ENCODE measurements at places on chromosomes 4 and X. TPM values are rescaled to one million over a fixed set of nuclear protein-coding genes. Genes with fewer than 3 reads are reported as not detected.

- peak; percentile 58 for DNase-seq
These were observed 5.5 kb upstream of the IRAK1 start for GRCh38 chrX:154025230-154025629.

GRCh38 chr4:181810711-181811110 lies 432.5 kb upstream of the TENM3 start:
- DNase-seq = no peak

GRCh38 chr4:122229857-122230256 lies 77.7 kb downstream of the BLTP1 start:
- no peak for DNase-seq

DNA sequence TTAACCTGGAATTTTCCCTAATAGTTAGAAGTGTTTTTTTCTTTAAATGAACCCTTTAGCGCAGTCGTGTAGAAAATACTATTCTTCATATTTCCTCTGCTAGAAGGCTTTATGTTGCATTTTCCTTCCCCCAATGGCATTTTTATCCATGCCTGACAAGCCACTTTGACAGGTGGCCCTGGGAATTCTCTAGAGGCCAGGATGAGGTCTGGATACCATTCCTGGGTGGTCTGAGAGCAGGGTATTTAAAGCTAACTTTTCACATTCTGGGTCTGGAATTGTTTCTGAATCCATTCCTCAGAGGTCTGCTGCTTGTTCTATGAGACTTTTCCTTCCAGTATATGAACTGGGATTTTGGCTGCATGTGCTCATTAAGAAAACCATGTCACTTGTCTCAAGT lies 31.2 kb upstream of the PDGFRA start:
- no peak for DNase-seq

- DNase-seq = peak; percentile 24
These were observed 69.8 kb downstream of the FHDC1 start for GRCh38 chr4:153005899-153006381.

AMTN gene
- total RNA-seq = not detected

DNA sequence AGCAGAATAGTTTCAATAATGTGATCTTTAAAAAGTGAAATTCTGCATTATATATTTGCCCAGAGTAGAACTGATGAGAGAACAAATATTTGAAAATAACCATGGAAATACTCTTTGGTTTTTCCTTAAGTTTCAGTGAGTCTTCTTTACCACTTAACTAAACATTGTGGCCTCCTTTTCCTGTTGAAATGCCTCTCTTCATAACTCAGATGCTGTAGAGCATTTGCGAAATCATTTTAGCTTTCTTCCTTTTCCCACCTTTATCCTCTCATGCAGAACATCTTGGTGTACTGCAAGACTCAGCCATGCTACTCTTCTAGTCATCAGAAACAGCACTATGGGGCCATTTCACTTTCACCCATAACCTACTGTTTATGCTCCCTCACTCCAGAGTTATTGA lies 48.2 kb downstream of the CASK start:
- DNase-seq = no peak

GRCh38 chr4:147801820-147802219 lies 69.9 kb downstream of the ARHGAP10 start:
- no peak for DNase-seq

GRCh38 chrX:71222929-71223328 lies at the start of gene GJB1:
Gene GJB1 (plus strand): TSS chrX:71223224. CDS start chrX:71223708, 484 bp downstream.
- no peak for DNase-seq

DNA sequence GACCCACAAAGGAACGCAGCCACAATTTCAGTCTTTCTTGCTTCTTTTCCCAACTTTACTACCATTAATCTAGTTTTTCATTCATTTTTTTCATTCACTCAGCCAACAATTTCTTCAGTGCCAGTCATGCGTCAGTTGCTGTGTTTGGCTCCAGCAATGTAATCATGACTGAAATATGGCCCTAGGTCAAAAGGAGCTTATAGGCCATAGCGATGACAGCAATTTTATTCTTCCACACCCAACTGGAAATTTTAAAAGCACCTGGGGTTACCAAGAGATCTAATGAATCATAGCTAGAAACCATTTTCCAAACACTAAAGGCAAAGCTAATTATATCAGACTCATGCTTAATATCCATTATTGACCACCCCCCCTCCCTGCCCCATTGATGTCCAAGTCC lies 29.8 kb upstream of the C1QTNF7 start:
- DNase-seq = no peak

CCNQ gene
- total RNA-seq = 31.8 TPM

ANXA5 gene
- total RNA-seq = 224 TPM

DNA sequence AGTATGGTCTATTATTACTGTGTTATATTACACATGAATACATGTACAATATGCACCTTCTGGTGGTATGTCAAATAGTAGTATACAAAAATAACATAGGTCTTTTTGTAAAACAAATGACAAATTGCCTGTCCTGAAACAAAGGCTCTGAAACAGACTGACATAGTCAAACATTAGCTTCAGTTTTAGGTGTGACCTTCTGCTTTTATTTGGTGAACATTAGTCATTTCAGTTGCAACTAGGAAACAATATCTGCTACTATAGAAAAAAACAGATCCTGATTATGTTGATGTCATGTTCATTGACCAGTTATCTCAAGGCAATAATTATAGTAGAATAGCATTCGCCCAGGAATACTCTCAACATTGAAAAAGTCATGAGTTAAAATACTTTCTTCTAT lies 123.0 kb downstream of the CHRNA9 start:
- no peak for DNase-seq

NSUN7 gene
- total RNA-seq = 3.6 TPM

DNA sequence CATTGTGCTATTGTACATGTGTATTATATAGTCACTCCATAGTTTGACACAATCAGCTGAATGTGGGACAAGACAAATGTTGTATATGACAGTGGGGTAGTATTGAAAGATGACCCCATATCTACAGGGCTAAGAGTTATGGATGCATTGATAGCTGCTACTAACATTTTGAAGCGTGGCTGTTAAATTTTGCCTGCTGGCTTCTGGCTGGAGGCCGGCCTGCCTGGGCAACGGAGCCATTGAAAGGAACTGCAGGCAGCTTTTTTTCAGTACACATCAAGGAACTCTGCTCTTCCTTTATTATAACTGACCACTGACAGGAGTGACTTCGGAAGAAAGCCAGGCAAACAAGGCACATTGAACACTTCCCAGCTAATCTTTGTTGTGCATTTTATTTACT lies 76.1 kb upstream of the TMEM33 start:
- DNase-seq = no peak

DNA sequence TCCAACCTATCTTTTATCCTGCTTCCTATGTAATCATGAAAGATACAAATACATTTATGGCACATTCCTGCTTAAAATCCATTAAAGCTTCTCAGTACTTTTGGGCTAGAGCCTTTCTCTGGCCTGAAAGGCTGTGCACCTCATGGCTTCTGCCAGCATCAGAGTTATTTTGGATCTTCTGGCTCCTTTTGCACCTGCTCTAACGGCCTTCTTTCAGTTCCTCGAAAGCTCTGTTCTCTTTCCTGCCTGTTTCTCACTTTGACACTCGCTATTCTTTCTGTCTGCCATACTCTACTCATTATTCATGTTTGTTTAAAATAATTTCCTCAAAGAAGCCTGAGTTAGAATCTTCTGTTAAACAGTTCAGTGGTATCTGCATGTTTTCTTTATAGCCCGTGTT lies 86.0 kb downstream of the LRP2BP start:
- DNase-seq = no peak

GRCh38 chr4:5039800-5040199 lies 11.5 kb upstream of the STK32B start:
- DNase-seq = no peak

RELL1 gene
- 63.2 TPM for total RNA-seq

MAGEA4 gene
- not detected for total RNA-seq

RAB40A gene
- total RNA-seq = 0.66 TPM

- DNase-seq = no peak
These were observed 45.4 kb downstream of the EDNRA start for GRCh38 chr4:147526272-147526654.

CLDN22 gene
- total RNA-seq = not detected

DNA sequence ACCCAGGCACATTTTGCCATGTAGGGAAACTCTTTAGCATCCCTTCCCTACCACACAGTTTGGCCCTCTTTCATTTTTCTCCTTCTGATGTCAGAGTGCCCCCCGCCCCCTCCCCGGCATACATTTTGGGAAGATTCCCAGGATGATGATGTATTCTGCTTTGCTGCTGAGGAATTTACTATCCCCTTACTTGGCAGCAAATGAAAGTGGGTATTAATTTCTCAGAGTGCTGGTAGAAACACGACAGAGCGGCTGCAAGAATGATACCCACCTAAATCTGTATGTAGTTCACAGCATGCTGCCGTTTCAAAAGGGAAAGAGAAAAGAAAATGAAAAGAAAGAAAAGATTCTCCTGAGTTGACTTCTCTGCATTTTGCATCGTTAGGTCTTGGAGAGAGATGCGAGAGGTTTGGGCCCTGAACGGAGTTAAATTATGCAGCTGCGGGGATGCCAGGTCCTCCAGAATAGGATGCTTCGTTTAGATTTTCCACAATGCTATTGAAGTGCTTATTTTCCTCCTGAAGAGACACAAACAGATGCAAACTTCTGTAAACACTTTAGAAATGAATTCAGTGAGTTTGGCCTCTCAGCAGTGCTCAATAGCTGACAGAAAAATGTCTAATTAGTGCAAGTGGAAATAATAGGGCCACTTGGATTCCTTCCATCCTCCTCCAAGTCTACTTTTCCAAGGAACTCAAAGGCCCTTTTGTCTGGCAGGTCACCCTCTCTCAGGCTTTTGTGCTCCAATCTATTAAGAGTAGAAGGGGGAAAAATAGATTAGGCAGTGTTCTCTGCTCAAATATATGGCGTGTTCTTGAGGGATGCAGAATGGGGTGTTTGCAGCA lies 106.2 kb downstream of the ALPK1 start:
- DNase-seq = no peak

DNA sequence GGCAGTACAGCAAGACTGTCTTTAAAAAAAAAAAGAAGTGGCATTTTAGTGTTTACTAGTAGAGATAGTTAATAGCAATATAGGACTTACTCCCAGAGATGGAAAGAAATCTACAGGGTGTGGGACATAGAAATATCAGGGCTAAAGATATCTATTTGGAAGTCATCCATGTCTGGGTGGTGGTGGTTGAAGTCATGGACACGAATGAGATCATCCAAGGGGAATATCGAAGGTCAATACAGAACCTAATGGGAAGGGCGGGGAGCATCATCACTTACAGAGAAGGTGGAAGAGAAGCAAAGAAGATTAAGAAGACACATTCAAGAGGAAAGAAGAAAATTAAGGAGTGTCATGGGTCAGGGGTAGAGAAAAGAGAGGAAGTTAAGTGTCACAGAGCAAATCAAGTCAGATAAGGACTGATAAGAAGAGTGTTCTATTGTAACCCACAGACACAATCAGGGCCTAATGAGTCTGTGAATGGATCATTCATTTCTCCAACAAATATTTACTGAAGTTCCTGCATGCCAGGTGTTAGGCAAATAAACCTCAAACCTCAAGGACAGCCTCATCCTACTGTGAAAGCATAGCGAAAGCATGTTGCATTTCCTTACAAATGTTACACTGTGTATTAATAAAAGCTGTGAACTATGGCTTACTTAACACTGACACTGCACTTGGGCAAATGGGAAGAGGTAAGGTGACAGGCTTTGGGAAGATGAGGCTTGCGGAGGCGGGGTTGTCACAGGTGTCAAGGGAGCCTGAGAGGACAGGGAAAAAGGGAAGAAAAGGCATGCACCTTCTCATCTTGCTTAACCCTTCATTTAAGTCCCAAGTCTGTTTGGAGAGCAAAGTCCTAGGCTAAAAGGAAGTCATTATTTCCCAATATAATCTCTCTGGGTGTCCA lies 65.3 kb downstream of the ELOVL6 start:
- no peak for DNase-seq

DNA sequence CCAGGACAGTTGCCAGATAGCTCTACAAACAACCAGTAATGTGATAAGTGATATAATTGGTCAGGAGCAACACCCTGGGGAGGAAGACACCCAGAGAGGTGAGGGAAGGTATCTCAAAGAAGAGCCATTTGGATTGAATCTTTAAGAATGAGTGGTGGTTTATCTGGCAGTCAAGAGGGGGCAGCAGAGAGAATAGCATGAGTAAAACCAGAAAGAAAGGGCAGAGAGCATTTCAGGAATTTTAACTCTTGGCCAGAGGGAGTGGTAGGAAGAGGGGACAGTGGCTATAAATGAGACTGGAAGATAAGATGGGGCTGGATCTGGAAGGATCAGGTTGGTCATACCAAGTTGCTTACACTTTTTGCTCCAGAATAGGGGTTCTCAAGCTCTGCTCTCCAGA lies 5.9 kb upstream of the SEPTIN6 start:
- DNase-seq = no peak

DNA sequence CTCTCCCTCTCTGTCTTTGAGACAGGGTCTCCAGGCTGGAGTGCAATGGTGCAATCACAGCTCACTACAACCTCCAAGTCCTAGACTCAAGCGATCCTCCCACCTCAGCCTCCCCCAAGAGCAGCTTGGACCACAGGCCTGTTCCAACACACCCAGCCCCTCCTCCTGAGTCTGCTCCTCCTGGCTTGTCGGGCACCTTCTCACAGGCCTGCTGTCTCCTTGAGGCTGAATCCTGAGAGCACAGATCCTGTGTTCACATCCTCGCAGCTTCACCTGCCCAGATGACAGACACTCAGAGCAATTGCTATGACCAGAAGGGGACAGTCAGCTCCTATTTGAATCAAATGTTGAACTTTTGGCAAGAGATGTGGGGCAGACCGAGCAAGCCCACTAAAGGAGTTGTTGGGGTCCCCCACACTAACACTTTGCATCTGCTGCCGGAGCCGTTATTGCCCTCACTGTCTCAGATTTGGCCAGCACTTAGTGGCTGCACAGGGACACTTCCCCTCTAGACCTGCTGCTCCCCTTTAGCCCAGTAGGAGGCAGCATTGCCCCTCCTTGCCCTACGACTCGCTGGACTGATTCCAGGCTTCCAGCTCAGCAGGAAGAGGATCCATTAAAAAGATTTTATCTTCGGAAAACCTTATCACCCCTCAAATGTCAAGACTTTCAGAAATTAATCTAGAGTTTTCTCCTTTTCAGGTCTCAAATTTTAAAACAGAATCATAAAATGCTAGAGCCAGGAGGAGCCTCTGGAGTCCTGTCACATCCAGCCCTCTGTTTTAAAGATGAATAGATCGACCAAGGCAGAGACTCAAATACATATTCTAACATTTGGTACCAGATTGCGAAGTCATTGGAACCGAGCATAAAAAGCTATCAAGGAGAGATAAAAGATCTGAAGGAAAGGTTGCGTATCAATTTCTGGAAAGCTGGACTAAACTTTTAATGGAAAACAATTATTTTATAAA lies 113.7 kb downstream of the USP46 start:
- peak; percentile 86 for DNase-seq

ITM2A gene
- 13.0 TPM for total RNA-seq

HMX1 gene
- total RNA-seq = not detected

- DNase-seq = no peak
These were observed 16.8 kb upstream of the EPGN start for GRCh38 chr4:74291471-74291870.

DNA sequence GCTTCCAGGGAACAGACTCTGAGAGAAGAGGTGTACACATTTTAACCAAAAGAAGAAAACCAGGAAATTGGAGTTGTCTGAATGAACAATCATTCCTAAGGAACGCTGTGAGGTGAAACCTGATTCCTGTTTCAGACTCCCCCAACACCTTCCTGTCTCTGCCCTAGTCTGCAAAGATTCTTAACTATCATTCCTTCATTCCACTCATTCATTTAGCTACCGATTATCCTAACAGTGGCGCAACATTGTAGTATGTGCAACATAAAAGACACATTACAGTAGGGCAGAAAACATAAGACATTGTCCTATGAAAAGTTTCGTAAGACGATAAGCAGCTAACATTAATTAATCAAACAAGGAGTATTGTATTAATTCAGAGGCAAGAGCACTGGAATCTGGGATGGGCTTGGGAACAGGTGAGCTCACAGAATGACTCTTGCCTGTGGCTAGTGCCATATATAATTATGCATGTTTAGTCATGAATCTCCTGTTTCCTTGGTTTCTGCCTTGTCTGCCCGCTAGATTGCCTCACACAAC lies 23.8 kb upstream of the ADH7 start:
- no peak for DNase-seq

Measured in sigmoid colon (tissue), 7 donors.